Liver (tissue), 10 donors: ENCODE measurements at places on chromosomes 1 and 21. TPM values are rescaled to one million over a fixed set of nuclear protein-coding genes. Genes with fewer than 3 reads are reported as not detected.

- no peak within 1 kb of the TSS for H3K27ac ChIP-seq
- no peaks in the 10 kb centered on the region for H3K4me1 ChIP-seq
- peaks cover 11% of the 10 kb centered on the region for H3K27me3 ChIP-seq
- H3K4me3 ChIP-seq, result no peak within 1 kb of the TSS
- no peaks in the 10 kb centered on the region for H3K36me3 ChIP-seq
- DNase-seq, result no peak
Measured at GRCh38 chr1:179591592-179592580, at the start of gene TDRD5. Gene TDRD5, plus strand, starts transcription at chr1:179591832. Its CDS starts 784 bp downstream, at chr1:179592616.

DNA sequence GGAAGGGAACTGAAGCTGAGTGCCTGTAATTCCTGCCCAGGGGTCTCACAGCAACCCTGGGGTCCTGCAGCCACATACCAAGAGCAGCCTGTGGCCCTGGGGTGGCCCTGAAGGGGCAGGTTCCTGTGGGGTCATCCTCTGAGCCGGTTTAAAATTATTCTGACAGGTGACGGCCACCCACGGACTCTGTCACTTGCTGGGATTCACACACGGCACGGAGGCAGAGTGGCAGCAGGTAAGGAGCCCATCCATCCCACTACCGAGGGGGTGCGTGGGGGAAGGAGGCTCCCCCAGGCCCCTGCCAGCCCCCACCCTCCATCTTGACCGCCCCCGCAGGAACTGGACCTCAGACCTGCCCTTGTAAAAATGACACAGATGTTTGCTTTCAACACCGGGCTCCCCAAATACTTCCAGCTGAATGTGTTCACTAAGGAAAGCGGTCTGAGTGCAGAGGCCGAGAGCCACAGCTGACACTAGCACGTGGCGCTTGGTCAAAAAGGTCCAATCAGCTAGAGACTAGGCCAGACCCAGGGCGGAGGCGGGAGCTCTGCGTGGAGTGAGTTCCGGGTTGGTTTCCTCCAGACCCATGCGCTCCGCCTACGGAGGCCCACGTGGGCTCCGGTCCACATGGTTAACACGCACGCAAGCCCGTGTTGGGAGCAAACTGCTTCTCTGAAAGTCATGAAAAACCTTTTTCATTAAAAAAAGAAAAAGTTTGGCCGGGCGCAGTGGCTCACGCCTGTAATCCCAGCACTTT lies 10.0 kb downstream of the YBEY start:
- no peak overlapping the region for H3K27ac ChIP-seq
- no peaks in the 10 kb centered on the region for H3K27me3 ChIP-seq
- peaks cover 10% of the 10 kb centered on the region for H3K4me1 ChIP-seq
- no peak for DNase-seq
- H3K36me3 ChIP-seq, result no peaks in the 10 kb centered on the region

DNA sequence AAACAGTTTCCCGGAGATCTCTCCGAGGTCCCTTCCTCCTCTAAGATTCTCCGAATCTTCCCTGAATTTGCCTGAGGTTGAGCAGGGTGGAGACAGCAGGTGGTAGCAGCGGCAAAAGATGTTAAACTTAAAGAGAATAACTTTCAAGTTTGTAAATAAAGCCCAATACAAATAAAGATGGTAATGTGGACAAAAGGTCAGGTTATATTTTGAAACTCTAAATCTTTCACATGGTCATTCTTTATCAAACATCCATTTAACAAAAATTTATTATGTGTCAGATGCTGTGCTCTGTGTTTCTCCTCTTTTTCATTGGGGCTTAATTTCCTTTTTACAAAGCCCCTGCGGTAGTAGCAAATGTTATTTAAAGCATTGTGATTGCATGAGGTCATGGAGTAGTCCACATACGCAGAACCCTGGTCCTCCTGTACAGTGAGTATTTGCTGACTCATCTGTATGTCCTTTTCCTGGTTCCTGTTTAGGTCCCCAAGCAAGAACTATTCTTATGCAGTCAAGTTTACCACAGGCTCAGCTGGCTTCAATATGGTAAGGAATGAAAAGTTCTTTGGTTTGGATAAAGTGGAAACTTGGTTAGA lies 119.2 kb downstream of the ITSN1 start:
- peaks cover 10% of the 10 kb centered on the region for H3K36me3 ChIP-seq
- no peak for DNase-seq
- no peaks in the 10 kb centered on the region for H3K27me3 ChIP-seq
- H3K4me1 ChIP-seq, result peaks cover 3% of the 10 kb centered on the region

DNA sequence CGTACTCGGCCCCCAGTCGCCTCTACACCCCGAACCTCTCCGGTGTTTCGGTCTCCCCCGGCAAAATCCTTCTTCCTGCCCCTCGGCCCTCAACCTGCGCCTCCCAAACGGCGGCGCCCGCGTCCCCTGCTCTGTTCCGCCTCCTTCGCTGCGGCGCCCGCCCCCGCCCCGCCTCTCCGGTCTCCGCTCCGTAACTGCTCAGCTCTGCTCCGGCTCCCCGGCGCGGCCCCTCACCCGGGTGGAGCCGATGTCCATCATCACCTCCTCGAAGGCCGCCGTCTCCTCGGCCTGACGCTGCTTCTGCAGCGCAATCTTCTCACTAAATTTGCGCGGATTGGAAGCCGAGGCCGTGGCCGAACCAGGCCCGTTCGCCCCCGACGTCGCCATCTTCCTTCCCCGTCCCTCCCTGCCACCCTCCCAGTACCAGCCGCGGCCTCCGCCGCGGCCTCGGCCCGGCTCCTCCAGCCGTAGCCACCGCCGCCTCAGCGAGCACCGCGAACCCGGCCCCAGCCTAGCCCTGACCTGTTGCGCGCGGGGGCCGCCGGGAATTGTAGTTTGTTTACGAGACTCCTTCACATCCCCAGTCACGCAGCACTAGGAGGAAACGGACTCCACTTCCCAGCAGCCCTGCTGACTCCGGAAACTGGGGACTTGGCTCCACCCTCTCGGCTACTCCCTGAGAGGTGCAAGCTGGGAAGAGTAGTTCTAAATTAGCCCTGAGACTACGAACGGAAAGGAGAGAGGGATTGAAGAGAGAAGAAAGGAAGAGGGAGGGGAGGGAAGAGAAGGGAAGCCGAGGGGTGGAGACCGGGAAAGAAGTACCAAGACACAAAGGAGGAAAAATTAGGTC lies at the start of gene CRTC2:
Gene CRTC2, minus strand, starts transcription at position 502 of the 850 bp plus-strand sequence. Its CDS starts 115 bp downstream, at position 387.
- H3K36me3 ChIP-seq, result no peaks in the 10 kb centered on the region
- H3K27me3 ChIP-seq, result no peaks in the 10 kb centered on the region
- H3K27ac ChIP-seq, result peak within 1 kb of the TSS; percentile 91
- peak; percentile 98 for DNase-seq
- peak within 1 kb of the TSS; percentile 89 for H3K4me3 ChIP-seq
- peaks cover 57% of the 10 kb centered on the region for H3K4me1 ChIP-seq

DNA sequence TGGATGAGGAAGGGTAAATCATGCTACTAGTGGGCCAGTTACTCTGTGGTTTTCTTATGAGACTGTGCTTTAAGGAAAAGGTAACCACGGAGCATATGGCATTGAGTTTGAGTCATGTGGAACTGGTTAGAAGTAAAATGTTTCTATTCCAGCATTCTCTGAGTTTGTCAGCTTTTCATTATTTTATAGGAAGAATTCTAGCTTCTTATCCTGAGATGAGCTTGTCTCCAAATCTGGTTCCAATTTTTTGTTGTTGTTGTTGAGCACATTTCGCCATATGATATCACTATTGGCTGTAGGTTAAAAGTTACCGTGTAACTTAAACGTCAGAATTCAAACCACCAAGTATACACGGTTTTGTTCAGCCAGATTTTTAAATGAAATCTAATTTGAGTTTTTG lies 69.9 kb downstream of the ATF6 start:
- no peak overlapping the region for H3K4me3 ChIP-seq
- H3K4me1 ChIP-seq, result no peaks in the 10 kb centered on the region
- no peak for DNase-seq
- H3K27me3 ChIP-seq, result no peaks in the 10 kb centered on the region
- H3K36me3 ChIP-seq, result peaks cover 3% of the 10 kb centered on the region

DNA sequence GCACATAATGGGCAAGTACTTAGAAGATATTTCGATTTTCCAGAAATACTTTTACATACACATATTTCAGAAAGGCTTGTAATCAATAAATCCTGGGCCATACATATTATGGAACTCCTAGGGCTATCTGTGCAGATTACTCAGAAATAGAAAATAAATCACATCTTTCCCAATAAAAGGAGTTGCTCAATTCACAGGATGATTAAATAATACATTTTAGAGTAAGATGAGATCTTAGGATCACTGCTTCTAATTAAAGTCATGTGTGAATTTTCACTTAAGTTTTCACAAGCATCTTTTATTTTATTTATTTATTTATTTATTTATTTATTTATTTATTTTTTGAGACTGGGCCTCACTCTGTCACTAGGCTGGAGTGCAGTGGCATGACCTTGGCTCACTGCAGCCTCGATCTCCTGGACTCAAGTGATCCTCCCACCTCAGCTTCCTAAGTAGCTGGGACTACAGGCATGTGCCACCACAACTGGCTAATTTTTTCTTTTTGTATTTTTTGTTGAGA lies 144.2 kb downstream of the HIVEP3 start:
- H3K27me3 ChIP-seq, result no peaks in the 10 kb centered on the region
- no peak overlapping the region for H3K27ac ChIP-seq
- no peak overlapping the region for H3K4me3 ChIP-seq
- H3K36me3 ChIP-seq, result no peaks in the 10 kb centered on the region
- no peak for DNase-seq

- H3K36me3 ChIP-seq, result no peaks in the 10 kb centered on the region
- no peak overlapping the region for H3K4me3 ChIP-seq
- no peaks in the 10 kb centered on the region for H3K27me3 ChIP-seq
- no peak overlapping the region for H3K27ac ChIP-seq
- no peak for DNase-seq
Measured at GRCh38 chr1:36968730-36969129, 65.6 kb downstream of the GRIK3 start.

- no peak overlapping the region for H3K27ac ChIP-seq
- H3K27me3 ChIP-seq, result no peaks in the 10 kb centered on the region
- no peaks in the 10 kb centered on the region for H3K4me1 ChIP-seq
- H3K36me3 ChIP-seq, result no peaks in the 10 kb centered on the region
- H3K4me3 ChIP-seq, result no peak overlapping the region
Measured at GRCh38 chr1:229953736-229954326, 113.2 kb upstream of the GALNT2 start.

- no peak for DNase-seq
- H3K27ac ChIP-seq, result no peak overlapping the region
- H3K4me3 ChIP-seq, result no peak overlapping the region
- H3K36me3 ChIP-seq, result no peaks in the 10 kb centered on the region
Measured at GRCh38 chr1:243375596-243375995, 119.8 kb downstream of the SDCCAG8 start.

DNA sequence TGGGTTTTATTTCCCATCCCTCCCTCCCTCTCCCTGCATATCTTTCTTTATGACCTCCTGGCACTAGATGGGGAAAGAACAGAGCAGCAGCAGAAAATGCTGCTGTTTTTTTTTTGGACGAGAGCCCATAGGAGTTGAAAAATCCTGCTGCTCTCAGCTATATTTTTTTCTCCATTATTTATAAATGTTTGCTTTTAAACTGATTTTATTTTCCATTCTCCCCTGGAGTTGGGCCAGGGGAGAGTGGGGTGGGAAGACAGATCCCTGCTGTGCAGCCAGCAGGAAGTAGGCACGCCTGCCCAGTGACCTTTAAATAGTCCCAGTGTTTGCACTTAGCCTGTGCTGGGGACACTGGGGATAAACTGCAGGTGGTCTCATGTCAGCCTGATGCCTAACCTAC lies 17.4 kb downstream of the SFT2D2 start:
- H3K4me1 ChIP-seq, result peaks cover 9% of the 10 kb centered on the region
- no peak overlapping the region for H3K4me3 ChIP-seq
- no peak for DNase-seq
- H3K27me3 ChIP-seq, result no peaks in the 10 kb centered on the region

GRCh38 chr1:43786960-43787359 lies 79.6 kb downstream of the ST3GAL3 start:
- no peak for DNase-seq
- H3K27ac ChIP-seq, result no peak overlapping the region
- H3K4me1 ChIP-seq, result no peaks in the 10 kb centered on the region
- no peak overlapping the region for H3K4me3 ChIP-seq

DNA sequence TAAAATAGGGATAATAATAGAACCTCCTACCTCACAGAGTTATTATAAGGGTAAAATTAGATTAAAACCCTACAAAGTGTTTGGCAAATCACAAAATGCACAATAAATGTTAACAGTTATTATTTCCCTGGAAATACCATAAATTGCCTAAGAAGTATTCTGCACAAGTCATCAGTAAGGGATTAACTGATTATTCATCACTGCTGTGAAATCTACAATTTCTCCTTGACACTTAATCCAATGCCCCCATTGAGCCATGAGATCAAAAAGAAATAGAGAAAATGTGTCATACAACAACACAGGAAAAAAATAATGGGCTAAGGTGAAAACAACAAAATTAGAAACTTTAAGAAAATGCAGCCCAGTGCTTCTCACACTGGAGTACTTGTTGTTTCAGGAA lies 6.7 kb upstream of the SEC16B start:
- no peak overlapping the region for H3K4me3 ChIP-seq
- no peak overlapping the region for H3K27ac ChIP-seq
- no peaks in the 10 kb centered on the region for H3K4me1 ChIP-seq
- no peaks in the 10 kb centered on the region for H3K27me3 ChIP-seq
- no peaks in the 10 kb centered on the region for H3K36me3 ChIP-seq

GRCh38 chr1:207444514-207445217 lies 9.5 kb upstream of the CR2 start:
- H3K27me3 ChIP-seq, result no peaks in the 10 kb centered on the region
- no peaks in the 10 kb centered on the region for H3K36me3 ChIP-seq
- no peak overlapping the region for H3K27ac ChIP-seq
- DNase-seq, result no peak
- no peaks in the 10 kb centered on the region for H3K4me1 ChIP-seq

DNA sequence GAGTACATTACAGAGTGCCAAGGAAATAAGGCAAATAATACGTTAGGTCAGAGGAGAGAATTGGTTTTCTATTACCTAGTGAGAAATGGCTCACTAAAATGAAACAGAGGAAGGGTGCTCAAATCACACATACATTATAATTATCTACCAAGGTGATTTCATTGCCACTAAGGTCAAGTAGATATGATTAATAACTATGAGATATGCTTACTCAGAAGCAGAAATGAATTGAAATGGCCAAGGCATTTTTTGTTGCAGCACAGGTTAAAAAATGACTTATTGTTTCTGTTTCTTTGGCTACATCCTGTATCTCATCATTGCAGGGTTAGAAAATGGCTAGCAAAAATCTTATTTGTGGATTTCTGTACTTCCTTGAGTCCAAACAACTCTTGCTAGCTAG lies 154.5 kb upstream of the GORAB start:
- no peaks in the 10 kb centered on the region for H3K36me3 ChIP-seq
- no peak for DNase-seq
- no peak overlapping the region for H3K4me3 ChIP-seq
- no peak overlapping the region for H3K27ac ChIP-seq

NBPF20 gene
- 8.2 TPM for total RNA-seq

NEGR1 gene
- 0.14 TPM for total RNA-seq

S100PBP gene
- 24.8 TPM for total RNA-seq
